ENCODE measurements at places on chromosomes 6 and 20. TPM values are rescaled to one million over a fixed set of nuclear protein-coding genes. Genes with fewer than 3 reads are reported as not detected.

Gene FAM184A
- total RNA-seq = 4.1 TPM

GRCh38 chr6:112016320-112016719 is 37.6 kb upstream of the CCN6 start:
- no peak for DNase-seq

DNA sequence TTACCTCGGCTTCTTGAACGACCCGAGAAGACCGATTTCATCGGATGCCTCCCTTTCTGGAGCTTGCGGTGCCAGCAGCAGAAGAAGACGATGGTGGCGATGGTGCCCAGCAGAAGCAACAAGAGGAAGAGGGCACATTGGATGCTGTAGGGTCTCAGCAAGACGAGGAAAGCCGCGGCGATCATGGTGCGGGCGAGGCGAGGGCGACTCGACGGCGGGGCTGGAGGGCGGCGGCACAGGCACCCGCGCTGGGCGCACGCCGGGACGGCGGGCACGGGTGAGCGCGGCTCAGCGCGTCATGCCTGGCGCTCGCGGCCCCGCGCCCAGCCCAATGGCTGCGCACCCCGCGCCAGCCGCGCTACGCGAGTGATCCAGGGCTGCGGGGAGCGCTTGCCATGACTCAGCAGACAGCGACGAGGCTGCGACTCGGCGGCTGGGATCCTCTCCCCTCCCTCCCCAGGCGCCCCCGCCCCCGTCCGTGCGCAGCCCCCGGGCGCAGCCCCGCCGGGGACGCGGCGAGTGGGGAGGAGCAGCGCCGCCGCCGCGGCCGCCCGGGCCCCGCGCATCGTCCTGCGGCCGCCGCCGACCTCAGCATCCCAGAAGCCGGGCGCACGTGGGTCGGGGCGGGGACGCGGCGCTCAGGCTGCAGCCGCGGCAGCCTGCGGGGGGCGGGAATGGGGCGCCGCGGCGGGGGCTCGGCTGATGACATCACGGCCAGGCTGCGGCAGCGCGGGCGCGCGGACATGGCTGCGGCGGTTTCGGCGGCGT is at the start of gene BEND6:
TSS of gene BEND6 (plus strand) at position 705 of the 768 bp plus-strand sequence. CDS start 26,704 bp downstream, outside the sequence.
- peak; percentile 76 for DNase-seq

DNA sequence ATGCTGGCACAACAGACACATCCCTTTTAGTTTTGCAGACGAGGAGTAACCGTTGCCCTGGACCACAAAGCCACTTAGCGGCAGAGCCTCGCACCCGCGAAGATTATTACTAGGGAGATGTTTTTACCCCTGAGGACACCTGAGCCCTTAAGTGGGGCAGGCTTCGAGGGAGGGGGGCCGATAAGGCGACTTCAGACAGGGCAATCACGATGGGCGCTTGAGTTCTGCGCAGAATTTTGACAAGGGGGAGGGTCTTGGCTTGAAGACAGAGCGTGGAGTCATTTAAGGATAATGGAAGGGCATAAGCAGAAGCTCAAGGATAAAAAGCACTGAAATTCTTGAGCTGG is 650 bp upstream of the TTK start:
- peak; percentile 20 for DNase-seq

Gene DEFB118
- not detected for total RNA-seq

Data from mesothelial cell of epicardium (in vitro differentiated cells).